ENCODE measurements at places on chromosomes 2 and 18. TPM values are rescaled to one million over a fixed set of nuclear protein-coding genes. Genes with fewer than 3 reads are reported as not detected.

Gene CD207
- total RNA-seq = not detected

Gene RAPH1
- 5.4 TPM for total RNA-seq

Gene ARHGEF33
- total RNA-seq = 0.11 TPM

Gene MATN3
- not detected for total RNA-seq

Gene CACNB4
- 0.58 TPM for total RNA-seq

Gene GLI2
- total RNA-seq = not detected

GRCh38 chr2:75594596-75594995 is 33.9 kb upstream of the EVA1A start:
- no peak overlapping the region for H3K27ac ChIP-seq
- no peaks in the 10 kb centered on the region for H3K27me3 ChIP-seq
- H3K36me3 ChIP-seq = no peaks in the 10 kb centered on the region
- H3K4me1 ChIP-seq = no peaks in the 10 kb centered on the region

GRCh38 chr2:33784488-33784887 is 185.4 kb upstream of the FAM98A start:
- DNase-seq = no peak
- H3K4me1 ChIP-seq = no peaks in the 10 kb centered on the region
- no peak overlapping the region for H3K4me3 ChIP-seq
- no peak overlapping the region for H3K27ac ChIP-seq

GRCh38 chr2:147642765-147643164 is 202.1 kb upstream of the ACVR2A start:
- H3K4me3 ChIP-seq = no peak overlapping the region
- H3K4me1 ChIP-seq = no peaks in the 10 kb centered on the region
- H3K27me3 ChIP-seq = no peaks in the 10 kb centered on the region
- no peak for DNase-seq
- H3K36me3 ChIP-seq = no peaks in the 10 kb centered on the region

- no peaks in the 10 kb centered on the region for H3K36me3 ChIP-seq
- H3K4me3 ChIP-seq = no peak overlapping the region
- no peak for DNase-seq
Observed at GRCh38 chr2:189719571-189719970, 43.0 kb downstream of the OSGEPL1 start.

DNA sequence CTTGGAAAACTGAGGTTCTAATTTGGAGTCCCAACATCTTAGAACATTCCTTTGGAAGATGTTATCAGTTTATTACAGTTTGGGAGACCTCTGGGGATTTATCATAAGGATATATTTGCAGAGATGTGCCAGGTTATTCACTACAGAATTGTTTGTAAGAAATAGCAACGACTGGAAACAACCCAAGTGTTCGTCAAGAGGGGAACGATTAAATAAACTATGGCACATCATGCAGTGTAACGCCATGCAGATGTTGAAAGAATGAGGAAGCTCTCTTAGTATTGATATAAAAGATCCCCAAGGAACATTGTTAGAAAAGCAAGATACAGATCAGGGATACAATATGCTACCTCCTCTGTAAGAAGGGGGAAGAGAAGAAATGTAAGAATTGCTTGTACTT is 210.6 kb downstream of the TMEM247 start:
- H3K27ac ChIP-seq = no peak overlapping the region
- no peak for DNase-seq
- H3K4me1 ChIP-seq = no peaks in the 10 kb centered on the region
- H3K36me3 ChIP-seq = no peaks in the 10 kb centered on the region
- H3K27me3 ChIP-seq = no peaks in the 10 kb centered on the region

DNA sequence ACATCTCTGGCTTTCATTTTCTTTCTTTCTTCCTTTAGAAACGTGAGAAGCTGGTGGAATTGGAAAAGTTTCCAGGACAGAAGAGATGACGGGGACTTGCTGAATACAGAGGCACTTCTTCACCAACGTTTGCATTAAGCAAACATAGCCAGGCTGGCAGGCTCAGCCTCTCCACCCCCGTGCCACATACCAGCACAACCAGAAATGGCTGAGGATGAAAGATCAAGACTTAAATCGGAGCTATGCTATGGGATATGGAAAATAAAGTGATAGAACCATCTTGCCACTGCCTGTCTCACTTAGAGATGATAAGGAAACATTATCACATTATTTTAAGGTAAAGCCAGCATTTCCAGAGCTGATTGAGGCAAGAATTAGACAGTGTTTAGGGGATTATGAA is 483.3 kb downstream of the BCL11A start:
- no peak for DNase-seq
- no peak overlapping the region for H3K4me3 ChIP-seq
- H3K36me3 ChIP-seq = no peaks in the 10 kb centered on the region
- H3K27me3 ChIP-seq = no peaks in the 10 kb centered on the region
- no peaks in the 10 kb centered on the region for H3K4me1 ChIP-seq

DNA sequence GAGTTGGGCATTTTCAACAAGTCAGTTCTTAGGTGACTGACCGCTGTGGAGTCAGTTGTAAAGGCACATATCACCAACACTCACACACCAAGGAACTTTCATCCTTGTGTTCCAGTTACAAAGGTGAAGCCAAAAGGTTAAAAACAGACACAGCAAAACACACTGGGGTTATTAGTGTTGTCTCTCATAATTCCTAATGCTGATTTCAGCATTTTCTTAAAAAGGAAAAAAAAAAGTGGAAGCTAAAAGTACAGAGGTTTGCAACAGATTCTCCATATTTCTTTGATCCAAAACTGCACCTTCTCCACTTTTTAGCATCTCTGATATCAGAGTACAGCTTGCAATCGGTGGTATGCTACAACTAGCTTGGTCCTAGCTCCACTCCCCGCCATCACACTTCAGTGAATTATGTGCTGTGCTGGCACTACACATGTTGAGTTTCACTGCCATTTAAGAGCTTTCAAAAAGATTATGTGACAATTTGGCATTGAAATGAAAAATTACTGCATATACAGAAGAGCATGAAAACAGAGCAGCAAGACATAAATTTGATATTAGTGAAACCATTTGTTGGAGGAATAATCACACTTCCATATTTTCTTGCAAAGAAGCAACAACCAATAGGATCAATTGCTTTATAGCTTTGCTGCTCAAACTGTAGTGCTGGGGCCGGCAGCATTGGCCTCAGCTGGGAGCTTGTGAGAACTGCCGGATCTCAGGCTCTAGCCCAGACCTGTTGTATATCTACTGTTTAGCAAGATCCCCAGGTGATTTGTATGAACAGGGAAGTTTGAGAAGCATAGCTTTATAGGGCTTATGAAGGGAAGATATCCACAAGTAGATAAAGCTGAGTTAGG is 62.3 kb upstream of the DAPL1 start:
- no peak overlapping the region for H3K27ac ChIP-seq
- H3K27me3 ChIP-seq = no peaks in the 10 kb centered on the region
- no peaks in the 10 kb centered on the region for H3K36me3 ChIP-seq
- H3K4me1 ChIP-seq = no peaks in the 10 kb centered on the region

DNA sequence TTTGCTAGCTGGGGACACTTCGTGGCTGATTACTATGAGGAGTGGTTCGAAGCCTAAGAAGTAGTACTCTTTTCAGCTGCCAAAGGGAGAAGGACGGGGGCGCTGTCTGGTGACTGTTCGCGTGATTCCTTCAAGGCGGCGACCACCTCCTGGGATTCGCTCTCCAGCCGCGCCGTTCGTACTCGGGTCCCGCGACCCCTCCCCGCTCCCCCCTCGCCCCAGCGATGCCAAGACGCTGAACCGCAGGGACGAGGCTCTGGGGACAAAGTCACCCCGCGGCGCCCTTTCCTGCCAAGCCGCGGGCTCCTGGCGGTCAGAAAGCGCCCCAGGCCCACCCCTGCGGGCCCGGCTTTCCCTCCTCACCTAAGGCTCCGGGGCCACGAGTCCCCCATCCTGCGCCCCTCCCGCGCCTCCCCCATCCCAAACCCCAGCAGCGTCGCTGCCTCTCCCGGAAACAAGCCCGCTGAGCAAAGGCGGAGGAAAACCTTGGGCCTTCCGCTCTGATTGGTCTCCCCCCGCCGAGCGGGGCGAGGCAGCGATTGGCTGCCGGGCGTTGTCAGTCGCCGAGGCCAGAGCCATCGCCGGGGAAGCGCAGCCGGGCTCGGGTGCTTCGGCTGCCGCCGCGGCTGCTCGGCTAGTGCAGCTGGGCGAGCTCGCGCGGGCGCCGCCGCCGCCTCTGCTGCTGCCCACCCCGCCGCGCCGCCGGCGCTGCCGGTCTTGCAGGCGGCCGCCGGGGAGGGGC is 404.3 kb downstream of the XIRP2 start:
- no peaks in the 10 kb centered on the region for H3K36me3 ChIP-seq
- H3K4me3 ChIP-seq = peak within 1 kb of the TSS; percentile 27
- peak; percentile 46 for DNase-seq

DNA sequence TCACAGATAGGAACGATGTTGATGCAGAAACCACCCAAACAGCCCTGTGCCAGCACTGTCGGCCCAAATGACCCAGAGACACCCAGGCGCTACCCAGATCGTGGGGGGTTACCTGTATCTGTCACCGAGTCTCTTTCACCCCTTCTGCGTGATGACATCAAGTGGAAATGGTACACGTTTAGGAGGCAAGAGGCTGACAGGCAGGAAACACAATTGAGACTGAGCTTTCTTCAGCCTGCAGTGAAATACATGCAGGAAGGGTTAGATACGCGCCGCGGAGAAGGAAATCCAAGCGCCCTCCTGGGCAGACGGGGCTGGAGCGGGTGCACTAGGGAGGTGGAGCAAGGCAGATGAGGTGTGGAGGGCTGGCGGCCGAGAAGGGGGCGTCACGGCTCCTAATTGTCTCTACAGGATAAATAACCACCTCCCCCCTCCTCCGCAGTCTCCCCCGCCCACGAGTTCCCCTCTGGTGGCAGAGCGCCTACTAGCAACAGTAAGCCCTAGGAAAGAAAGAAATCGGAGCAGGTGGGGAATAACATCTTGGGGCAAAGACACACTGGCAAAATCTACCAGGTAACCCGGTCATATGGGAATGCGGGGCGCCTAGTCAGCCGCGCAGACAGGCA is at the start of gene RNF152:
Gene RNF152, minus strand, starts transcription at position 325 of the 626 bp plus-strand sequence. CDS start 76,544 bp downstream, outside the sequence.
- no peaks in the 10 kb centered on the region for H3K36me3 ChIP-seq
- peak; percentile 28 for DNase-seq
- peak within 1 kb of the TSS; percentile 57 for H3K4me3 ChIP-seq
- no peaks in the 10 kb centered on the region for H3K27me3 ChIP-seq
- no peak within 1 kb of the TSS for H3K27ac ChIP-seq

- H3K27me3 ChIP-seq = no peaks in the 10 kb centered on the region
- DNase-seq = no peak
- H3K36me3 ChIP-seq = no peaks in the 10 kb centered on the region
- peak overlapping the region; percentile 32 for H3K4me3 ChIP-seq
- H3K4me1 ChIP-seq = no peaks in the 10 kb centered on the region
Observed at GRCh38 chr2:2647141-2647541, 316.1 kb upstream of the MYT1L start.

- H3K27me3 ChIP-seq = no peaks in the 10 kb centered on the region
- no peak overlapping the region for H3K27ac ChIP-seq
- H3K36me3 ChIP-seq = no peaks in the 10 kb centered on the region
- H3K4me1 ChIP-seq = no peaks in the 10 kb centered on the region
- H3K4me3 ChIP-seq = no peak overlapping the region
- no peak for DNase-seq
Observed at GRCh38 chr2:195138435-195138834, 518.6 kb upstream of the SLC39A10 start.

GRCh38 chr2:106267997-106268396 is 73.9 kb upstream of the UXS1 start:
- H3K27ac ChIP-seq = no peak overlapping the region
- H3K27me3 ChIP-seq = peaks cover 4% of the 10 kb centered on the region
- H3K4me3 ChIP-seq = no peak overlapping the region
- DNase-seq = no peak

DNA sequence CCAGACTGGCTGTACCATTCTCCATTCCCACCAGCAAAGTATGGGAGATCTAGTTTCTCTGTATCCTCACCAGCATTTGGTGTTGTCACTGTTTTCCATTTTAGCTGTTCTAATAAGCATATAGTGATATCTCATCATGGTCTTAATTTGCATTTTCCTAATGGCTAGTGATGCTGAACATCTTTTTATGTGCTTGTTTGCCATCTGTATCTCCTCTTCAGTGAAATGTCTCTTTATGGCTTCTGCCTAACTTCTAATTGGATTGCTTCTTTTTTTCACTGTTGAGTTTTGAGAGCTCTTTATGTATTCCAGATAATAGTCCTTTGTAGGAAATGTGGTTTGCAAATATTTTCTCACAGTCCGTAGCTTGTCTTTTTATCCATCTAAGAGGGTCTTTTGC is 18.9 kb upstream of the BIN1 start:
- H3K27me3 ChIP-seq = no peaks in the 10 kb centered on the region
- no peak overlapping the region for H3K27ac ChIP-seq
- no peaks in the 10 kb centered on the region for H3K4me1 ChIP-seq
- H3K4me3 ChIP-seq = no peak overlapping the region

All from naive thymus-derived CD4-positive, alpha-beta T cell (primary cell).